ENCODE measurements at places on chromosomes 5 and 9.

GRCh38 chr9:118554987-118555386 is 814.2 kb downstream of the BRINP1 start:
- DNase-seq, result no peak

GRCh38 chr5:128965011-128965637 is at the start of gene SLC27A6:
Gene SLC27A6 (plus strand): TSS chr5:128965488. CDS start chr5:128966138, 650 bp downstream.
- no peak for DNase-seq

- no peak for DNase-seq
These were observed 485.8 kb downstream of the SEMA5A start for GRCh38 chr5:9059920-9060691.

DNA sequence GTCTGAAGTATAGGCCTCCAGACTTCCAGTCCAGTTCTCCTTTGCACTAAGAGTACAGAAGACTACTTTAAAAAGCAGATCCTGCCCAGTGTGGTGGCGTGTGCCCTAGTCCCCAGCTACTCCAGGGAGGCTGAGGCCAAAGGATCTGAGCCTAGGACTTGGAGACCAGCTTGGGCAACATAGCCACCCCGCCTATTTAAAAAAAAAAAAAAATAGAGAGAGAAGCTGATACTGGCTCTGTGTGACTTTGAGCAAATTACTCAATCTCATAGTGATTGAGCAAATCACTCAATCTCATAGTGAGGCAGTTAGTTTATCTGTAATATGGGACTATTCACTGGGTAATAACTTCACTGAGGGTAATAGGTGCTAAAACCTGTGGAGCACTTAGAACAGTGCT is 43.6 kb upstream of the KDM4C start:
- no peak for DNase-seq

- DNase-seq, result no peak
These were observed 179.4 kb downstream of the SEMA6A start for GRCh38 chr5:116395226-116395625.

GRCh38 chr9:99265691-99266090 is 43.6 kb downstream of the SEC61B start:
- DNase-seq, result no peak
